ENCODE measurements at places on chromosomes 16 and 17.

- DNase-seq: no peak
Observed at GRCh38 chr16:66247516-66248481, 118.7 kb upstream of the CDH5 start.

DNA sequence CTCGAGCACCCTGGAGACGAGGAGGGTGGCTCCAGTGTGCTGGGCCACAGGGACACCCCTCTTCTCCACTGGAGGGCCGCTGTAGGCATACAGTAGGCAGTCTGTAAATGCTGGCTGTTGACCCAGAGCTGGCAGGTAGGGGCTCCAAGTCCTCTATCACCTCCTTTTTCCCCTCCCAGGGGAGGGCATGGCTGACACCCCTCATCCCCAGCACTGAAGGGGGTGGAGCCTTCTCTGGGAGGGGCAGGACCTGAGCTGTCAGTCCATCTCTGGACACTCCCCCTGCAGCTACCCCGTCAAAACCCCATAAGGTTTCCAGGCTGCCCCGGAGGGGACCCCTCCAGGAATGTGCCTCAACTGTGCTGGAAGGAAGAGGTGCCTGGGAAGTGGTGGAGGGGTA is 2.4 kb downstream of the KCNJ12 start:
- DNase-seq: no peak

DNA sequence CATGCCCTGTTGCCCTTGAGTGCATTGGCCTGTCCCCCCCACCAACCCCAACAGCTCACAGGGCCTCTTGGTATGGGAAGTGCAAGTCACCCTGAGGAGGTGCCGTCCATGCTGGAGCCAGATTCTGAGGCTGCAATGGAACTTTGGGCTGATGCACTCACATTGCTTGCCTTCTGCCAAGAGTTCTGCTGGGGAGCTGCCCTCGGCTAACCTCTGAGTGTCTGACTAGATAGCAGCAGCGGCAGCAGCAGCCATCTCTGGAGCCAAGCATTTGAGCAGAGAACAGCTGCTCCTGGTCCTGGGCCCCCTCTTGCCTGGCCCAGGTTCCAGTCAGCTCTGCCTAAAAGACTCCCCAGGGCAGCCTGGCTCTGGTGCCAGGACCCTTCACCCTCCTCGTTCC is 61.5 kb downstream of the GNAO1 start:
- no peak for DNase-seq

- no peak for DNase-seq
Observed at GRCh38 chr17:61066062-61066461, 333.6 kb upstream of the TBX2 start.

DNA sequence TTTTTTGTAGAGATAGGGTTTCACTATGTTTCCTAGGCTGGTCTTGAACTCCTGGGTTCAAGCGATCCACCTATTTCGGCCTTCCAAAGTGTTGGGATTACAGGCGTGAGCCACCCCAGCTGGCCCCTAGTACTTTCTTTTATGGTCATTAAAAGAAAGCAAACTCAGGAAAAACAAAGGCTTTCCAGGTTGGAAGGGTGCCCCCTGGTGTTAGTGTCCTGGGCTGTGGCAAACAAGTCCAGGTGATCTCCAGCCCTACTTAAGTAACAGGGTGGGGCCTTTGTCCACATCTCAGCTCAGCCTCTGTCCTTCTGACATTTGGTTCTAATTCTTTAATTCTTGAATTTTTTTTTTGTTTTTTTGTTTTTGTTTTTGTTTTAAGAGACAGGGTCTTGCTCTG is 6.9 kb downstream of the IGFBP4 start:
- DNase-seq: no peak

DNA sequence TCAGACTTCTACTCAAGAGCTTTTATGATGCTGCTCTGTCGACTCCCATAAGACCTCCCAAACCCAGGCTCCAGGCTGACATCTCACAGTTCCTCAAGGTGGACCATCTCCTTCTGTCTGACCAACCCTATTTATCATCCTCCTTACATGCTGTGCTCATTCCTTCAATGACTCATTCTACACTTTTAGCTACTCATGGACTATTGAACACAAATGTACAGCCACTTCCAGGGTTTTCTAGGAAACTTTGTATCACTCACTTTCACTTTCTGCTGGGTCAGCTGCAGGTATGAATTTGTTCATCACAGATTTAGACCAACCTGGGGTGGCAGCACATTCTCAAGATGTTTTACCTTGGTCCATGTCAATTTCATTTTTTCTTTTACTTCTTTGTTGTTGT is 162.4 kb upstream of the FAM20A start:
- DNase-seq: no peak

DNA sequence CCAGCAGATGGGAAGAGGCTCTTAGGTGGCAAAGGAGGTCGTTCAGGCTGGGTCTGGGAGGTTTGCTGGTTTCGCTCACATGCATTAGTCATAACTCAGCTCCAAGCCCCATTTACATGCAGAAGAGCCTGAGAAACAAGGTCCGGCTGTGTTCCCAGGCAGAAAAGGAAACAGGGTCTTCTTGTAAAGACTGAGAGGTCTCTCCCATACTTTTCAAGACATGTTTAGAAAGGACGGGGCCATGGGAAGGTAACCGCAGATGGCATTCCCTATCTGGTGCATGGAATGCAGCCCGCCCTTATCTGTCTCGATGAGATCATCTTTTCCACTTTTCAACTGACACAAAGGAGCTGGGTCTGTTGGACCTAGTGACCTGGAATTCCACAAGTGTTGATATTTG is 389.0 kb upstream of the CDH11 start:
- no peak for DNase-seq

DNA sequence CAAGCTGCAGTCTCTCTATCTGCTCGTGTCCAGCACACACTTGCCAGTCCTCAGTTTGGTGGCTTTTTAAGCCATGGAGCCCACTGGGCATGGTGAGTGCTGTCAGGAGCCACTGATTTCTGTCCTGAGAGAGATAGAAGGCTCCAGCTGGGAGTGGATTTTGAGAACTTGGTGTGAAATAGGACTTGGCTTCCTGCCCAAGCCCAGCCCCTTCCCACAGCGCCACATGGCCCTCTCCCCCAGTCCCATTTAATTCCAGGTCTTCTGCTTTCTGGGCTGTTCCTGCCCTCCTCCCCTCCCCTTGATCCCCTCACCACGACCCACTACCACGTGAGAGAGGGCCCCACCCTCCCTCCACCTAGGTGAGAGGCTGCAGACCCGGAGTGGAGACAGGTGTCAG is 14.4 kb upstream of the ABCC3 start:
- no peak for DNase-seq

DNA sequence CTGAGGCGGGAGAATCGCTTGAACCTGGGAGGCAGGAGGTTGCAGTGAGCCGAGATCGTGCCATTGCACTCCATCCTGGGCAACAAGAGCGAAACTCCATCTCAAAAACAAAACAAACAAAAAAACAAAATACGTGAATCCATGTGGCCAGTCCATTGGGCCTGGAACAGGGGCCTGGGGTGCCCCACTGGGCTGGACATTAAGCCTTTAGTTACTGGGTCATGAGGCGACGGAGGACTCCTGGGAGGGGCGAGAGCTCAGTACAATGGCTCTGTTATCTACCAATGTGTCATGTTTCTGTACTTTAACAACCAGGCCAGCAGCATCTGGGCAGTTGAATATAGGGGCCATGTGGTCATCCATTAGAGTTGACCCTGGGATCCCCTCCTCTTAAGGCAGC is 18.9 kb upstream of the CLEC18A start:
- no peak for DNase-seq

DNA sequence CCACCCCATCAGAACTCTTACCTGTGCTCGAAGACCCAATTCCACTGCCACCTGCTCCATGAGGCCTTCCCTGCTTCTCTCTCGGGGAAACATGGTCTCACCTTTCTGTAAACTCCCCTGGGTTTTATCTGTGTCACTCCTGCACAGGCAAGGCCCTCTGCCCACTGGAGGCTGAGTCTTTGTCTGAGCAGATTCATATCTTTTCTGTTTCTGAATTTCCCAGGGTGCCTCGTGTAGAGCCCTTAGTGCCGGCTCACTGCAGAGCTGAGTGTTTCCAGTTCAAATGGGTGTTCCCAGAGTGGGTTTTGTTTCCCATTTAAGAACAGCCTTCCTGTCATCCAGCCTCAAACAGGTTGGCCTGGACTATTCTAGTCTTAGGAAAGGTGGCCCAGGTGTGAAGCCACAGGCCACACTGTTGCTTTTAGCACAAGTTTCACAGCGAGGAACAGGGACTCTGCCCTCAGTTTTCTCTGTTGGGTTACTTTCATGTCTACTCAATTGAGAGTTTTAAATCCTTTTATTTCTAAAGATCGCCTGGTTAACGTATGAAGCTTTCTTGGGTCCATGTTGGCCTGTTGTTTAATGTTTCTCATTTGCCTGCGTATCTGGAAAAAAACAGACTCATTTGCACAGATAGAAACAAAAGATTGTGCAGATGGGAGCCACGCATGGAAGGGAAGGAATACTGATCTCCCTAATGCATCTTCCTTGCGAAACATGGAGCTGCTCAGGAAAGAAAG is 228.7 kb downstream of the MSI2 start:
- DNase-seq: no peak

DNA sequence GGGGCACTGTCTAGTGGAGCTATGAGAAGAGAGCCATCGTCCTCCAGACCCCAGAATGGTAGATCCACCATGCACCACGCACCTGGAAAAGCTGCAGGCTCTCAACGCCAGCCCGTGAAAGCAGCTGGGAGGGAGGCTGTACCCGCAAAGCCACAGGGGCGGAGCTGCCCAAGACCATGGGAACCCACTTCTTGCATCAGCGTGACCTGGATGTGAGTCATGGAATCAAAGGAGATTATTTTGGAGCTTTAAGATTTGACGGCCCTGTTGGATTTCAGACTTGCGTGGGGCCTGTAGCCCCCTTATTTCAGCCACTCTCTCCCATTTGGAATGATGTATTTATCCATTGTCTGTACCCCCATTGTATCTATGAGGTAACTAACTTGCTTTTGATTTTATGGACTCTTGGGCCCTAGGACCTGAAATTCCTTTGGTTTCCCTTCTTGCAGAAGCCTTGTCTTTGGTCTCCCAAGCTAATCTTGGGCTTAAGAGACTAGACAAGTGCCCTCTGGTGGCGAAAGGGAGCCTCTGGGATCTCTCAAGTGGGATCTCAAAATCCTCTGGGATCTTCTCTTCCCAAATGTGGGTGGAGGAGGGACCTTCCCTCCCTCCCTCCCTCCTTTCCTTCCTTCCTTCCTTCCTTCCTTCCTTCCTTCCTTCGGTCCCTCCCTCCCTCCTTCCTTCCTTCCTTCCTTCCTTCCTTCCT is 58.2 kb upstream of the HAPSTR1 start:
- DNase-seq: no peak

DNA sequence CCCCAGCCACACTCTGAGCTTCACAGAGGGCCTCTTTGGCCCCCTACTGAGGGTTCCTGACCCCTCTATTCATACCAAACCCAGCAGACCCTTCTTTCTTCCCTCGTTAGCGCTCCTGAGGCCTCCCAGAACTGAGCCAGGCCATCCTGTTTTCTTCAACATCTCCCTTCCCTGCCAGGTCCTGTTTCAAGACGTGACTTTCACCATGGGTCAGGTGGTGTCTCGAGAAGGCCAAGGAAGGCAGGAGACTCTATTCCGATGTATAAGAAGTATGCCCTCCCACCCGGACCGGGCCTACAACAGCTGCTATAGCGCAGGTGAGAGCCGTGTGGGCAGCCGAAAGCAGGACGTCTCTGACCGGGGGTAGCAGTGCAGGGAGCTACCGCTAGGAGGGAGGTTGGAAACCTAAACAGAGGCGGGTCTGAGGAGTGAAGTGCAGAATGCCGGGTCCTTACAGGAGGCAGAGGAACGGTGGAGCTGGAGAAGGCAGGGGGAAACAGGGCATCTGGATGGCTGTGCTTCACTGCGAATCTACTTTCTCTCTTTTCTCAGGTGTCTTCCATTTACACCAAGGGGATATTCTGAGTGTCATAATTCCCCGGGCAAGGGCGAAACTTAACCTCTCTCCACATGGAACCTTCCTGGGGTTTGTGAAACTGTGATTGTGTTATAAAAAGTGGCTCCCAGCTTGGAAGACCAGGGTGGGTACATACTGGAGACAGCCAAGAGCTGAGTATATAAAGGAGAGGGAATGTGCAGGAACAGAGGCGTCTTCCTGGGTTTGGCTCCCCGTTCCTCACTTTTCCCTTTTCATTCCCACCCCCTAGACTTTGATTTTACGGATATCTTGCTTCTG is 1.3 kb upstream of the SENP3 start:
- DNase-seq: no peak
